ENCODE measurements at places on chromosomes 2 and 18.
A peak's percentile ranks its signal among the peaks of the same experiment; 100 is the strongest.

DNA sequence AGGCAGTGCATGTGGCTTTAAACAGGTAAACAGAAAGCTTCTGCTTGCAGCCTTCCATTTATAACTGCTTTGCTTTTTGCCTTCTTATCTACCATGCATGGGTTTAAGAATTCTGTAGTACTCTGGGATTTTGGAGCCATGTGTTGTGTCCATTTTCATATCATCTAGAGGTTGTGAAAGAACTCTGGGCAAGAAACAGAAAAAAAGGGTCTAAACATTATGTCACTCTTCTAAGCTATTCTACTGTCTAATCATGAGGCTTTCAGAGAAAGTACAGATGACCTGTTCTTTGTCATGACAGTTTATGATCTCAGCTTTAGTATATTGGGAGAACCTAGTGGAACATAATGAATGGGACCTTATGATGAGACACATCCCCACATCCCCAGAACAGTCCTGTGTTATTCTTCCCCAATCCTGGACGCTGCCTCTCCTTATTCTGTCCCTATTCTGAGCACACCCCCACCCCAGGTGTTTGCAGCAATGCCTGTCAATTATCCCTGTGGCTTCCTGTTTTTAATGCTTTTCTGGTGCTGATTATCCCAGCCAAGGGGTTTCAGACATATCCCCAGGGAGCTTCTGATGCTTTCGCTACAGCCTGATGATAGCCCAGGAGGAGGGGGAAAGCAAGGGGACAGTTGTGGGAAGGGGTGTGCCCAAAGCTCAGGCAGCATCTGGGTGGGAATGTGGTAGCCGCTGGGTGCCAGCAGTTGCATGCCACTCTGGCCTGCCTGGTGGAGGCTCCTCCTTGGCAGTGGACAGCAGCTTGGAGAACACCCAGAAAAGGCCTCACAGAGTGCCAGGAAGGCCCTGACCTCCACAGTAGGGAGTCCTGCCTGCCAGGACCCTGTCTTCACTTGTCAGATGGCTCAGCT, 169.5 kb upstream of the MAP3K20 start:
- no peaks in the 10 kb centered on the region for H3K36me3 ChIP-seq
- DNase-seq = no peak
- H3K27me3 ChIP-seq = no peaks in the 10 kb centered on the region
- no peak overlapping the region for H3K4me3 ChIP-seq

- DNase-seq = peak; percentile 67
- H3K27me3 ChIP-seq = no peaks in the 10 kb centered on the region
- H3K4me1 ChIP-seq = no peaks in the 10 kb centered on the region
- H3K36me3 ChIP-seq = no peaks in the 10 kb centered on the region
Observed at GRCh38 chr18:42298759-42299675, 344.0 kb downstream of the PIK3C3 start.

GRCh38 chr2:135451966-135452365, 79.1 kb downstream of the ZRANB3 start:
- no peak for DNase-seq
- H3K27me3 ChIP-seq = no peaks in the 10 kb centered on the region
- no peak overlapping the region for H3K27ac ChIP-seq
- H3K4me3 ChIP-seq = no peak overlapping the region
- H3K4me1 ChIP-seq = no peaks in the 10 kb centered on the region

- H3K4me3 ChIP-seq = no peak overlapping the region
- H3K4me1 ChIP-seq = no peaks in the 10 kb centered on the region
- H3K36me3 ChIP-seq = no peaks in the 10 kb centered on the region
- no peak for DNase-seq
- H3K27me3 ChIP-seq = no peaks in the 10 kb centered on the region
- no peak overlapping the region for H3K27ac ChIP-seq
Observed at GRCh38 chr2:16040271-16041010, 100.1 kb downstream of the MYCN start.

DNA sequence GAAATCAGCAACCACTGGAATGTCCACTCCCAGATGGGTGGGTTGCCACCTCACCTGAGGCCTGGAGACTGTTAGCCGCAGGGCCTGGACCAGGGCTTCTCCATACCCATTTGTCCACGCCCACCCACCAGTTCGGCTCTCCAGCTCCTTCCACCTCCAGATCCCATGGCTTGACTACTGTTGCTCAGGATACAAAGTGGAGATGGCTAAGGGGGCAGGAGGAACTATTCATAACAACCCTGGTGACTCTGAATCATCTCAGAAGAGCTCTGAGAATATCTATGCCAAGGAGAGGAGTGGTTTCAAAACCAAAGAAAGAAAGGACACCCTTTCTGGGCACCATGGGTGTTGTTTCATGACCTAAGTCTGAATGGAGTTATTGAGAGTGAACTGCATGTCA, 145.8 kb downstream of the LAMA3 start:
- no peaks in the 10 kb centered on the region for H3K4me1 ChIP-seq
- H3K36me3 ChIP-seq = no peaks in the 10 kb centered on the region
- DNase-seq = no peak

GRCh38 chr2:20106746-20107145, 55.3 kb upstream of the LAPTM4A start:
- H3K4me1 ChIP-seq = no peaks in the 10 kb centered on the region
- no peaks in the 10 kb centered on the region for H3K27me3 ChIP-seq
- H3K4me3 ChIP-seq = peak overlapping the region; percentile 26
- no peak overlapping the region for H3K27ac ChIP-seq

GRCh38 chr18:3062798-3063680, 50.1 kb upstream of the LPIN2 start:
- peaks cover 7% of the 10 kb centered on the region for H3K36me3 ChIP-seq
- H3K27ac ChIP-seq = no peak overlapping the region
- H3K4me3 ChIP-seq = no peak overlapping the region
- H3K27me3 ChIP-seq = no peaks in the 10 kb centered on the region
- H3K4me1 ChIP-seq = no peaks in the 10 kb centered on the region

DNA sequence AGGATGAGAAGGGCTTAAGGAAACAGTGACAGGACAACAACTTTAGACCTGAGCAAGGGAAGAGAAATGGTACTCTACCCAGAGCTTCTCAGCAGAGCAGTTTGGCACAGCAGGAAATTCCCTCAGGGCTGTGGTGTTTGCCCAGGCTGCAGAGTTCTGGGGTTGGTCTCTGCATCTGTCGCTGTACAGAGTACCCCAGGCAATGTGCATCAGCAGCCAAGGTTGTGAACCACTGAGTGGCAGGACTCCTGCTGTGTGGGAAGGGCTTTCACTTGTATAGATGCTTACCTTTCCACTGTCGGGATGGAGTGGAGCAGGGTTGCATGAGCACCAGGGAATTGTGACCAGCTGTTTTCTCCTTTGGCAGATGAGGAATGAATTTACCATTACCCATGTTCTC, 21.2 kb downstream of the STAMBP start:
- no peak for DNase-seq
- H3K27me3 ChIP-seq = no peaks in the 10 kb centered on the region
- H3K36me3 ChIP-seq = peaks cover 32% of the 10 kb centered on the region
- H3K4me3 ChIP-seq = no peak overlapping the region

GRCh38 chr2:72951303-72952095, 34.2 kb downstream of the EMX1 start:
- no peak overlapping the region for H3K4me3 ChIP-seq
- H3K36me3 ChIP-seq = no peaks in the 10 kb centered on the region
- H3K4me1 ChIP-seq = no peaks in the 10 kb centered on the region
- no peaks in the 10 kb centered on the region for H3K27me3 ChIP-seq

GRCh38 chr18:59715966-59716369, 18.7 kb upstream of the CCBE1 start:
- DNase-seq = no peak
- no peaks in the 10 kb centered on the region for H3K27me3 ChIP-seq

DNA sequence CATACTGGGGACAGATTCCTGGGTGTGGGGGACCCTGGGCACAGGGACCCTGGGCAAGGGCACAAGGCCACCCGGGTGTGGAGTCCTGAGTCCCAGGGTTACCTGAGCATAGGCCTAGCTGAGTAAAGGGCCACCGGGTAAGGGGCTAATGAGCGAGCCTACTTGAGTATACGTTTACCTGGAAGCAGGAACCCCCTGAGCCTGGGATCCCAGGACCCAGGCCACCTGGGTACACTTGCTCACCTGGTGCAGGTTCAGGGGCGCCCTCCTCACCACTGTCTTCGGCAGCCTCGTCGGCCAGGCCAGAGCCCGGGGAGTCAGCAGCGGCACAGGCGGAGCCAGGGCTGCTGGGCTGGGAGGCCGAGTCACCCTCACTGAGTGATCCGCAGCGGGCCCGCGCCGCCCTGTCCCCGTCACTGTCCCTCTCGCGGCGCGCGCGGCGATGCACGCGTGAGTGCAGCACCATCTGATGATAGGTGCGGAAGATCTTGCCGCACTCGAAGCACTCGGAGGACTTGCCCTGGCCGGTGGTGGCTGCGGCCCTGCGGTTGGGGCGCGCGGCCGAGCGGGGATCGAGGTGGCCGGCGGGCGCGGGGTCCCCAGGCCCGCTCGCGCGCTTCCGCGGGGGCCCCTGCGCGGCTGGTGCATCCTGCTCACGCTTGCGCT, 53.9 kb downstream of the ZNF516 start:
- no peak overlapping the region for H3K27ac ChIP-seq
- no peaks in the 10 kb centered on the region for H3K27me3 ChIP-seq
- H3K36me3 ChIP-seq = peaks cover 11% of the 10 kb centered on the region
- DNase-seq = no peak
- H3K4me1 ChIP-seq = no peaks in the 10 kb centered on the region

- no peaks in the 10 kb centered on the region for H3K36me3 ChIP-seq
- no peaks in the 10 kb centered on the region for H3K4me1 ChIP-seq
- DNase-seq = no peak
- H3K27ac ChIP-seq = peak overlapping the region; percentile 15
- H3K4me3 ChIP-seq = no peak overlapping the region
Observed at GRCh38 chr2:157420771-157421323, 23.0 kb downstream of the CYTIP start.

- no peaks in the 10 kb centered on the region for H3K27me3 ChIP-seq
- H3K36me3 ChIP-seq = no peaks in the 10 kb centered on the region
- H3K4me1 ChIP-seq = no peaks in the 10 kb centered on the region
- DNase-seq = no peak
Observed at GRCh38 chr18:5424903-5425664, 118.7 kb downstream of the EPB41L3 start.

- no peaks in the 10 kb centered on the region for H3K4me1 ChIP-seq
- no peaks in the 10 kb centered on the region for H3K27me3 ChIP-seq
- H3K36me3 ChIP-seq = no peaks in the 10 kb centered on the region
- no peak for DNase-seq
Observed at GRCh38 chr2:168601741-168602140, 145.7 kb downstream of the CERS6 start.

GRCh38 chr2:106745468-106745867, 140.5 kb downstream of the ST6GAL2 start:
- H3K36me3 ChIP-seq = no peaks in the 10 kb centered on the region
- H3K27me3 ChIP-seq = no peaks in the 10 kb centered on the region
- H3K27ac ChIP-seq = no peak overlapping the region

GRCh38 chr2:106057206-106057605, 136.9 kb downstream of the UXS1 start:
- H3K27ac ChIP-seq = no peak overlapping the region
- H3K27me3 ChIP-seq = no peaks in the 10 kb centered on the region
- DNase-seq = no peak
- no peaks in the 10 kb centered on the region for H3K36me3 ChIP-seq

DNA sequence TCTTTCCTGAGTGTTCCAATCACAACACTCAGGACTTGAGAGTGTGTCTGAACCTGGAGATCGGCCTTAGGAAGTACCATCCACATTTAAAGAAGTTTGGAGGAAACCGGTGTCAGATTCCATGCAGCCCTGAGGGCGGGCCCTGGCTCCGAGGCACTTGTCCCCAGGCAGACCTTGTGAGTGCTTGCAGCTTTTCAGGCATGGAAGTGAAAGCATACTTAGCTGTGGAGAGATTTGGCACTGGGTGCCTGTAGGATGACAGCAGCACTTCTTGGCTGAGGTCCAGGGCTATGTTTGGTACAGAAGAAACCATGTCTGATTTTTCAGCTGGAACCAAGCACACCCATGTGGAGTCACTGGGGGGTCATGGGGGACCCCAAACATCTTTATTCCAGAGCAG, 230.8 kb downstream of the SEPTIN10 start:
- no peak overlapping the region for H3K4me3 ChIP-seq
- no peak for DNase-seq
- H3K36me3 ChIP-seq = no peaks in the 10 kb centered on the region
- no peak overlapping the region for H3K27ac ChIP-seq

DNA sequence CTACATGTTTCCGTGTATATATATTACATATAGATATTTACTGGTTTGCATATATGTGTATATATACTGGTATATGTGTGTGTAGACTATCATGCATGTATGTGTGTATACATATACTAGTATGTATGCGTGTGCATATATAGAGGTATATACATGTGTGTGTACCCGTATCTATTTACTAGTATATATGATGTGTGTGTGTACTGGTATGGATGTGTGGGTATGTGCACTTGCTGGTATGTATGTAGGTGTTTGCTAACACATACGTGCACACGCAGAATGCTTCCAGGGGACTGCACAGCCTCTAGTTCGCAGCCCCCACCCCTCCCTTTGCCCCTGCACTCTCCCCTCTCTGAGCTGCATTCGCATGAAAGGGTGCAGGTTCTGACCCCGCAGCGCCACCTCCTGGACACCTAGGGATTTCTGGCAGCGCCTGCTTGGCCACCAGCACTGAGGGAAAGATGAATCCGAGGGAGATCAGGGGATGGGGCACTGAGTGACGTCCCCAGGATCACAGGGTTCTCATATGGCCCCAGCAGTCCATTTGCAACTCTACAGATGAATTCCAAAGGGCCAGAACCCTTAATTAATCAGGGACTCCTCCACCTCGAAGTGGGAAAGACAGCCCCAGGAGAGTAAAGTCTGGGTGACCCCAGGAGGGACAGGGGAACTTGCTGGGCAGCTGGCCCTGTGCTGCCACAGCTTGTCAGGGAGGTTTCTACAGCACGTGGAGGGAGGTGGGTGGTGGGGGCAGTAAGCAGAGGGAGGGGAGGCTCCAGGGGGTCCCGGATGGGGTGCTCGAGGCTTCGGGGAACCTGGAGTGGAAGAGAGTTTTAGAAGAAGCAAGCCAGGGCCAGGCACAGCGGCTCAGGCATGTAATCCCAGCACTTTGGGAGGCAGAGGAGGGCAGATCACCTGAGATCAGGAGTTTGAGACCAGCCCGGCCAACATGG, 66.8 kb upstream of the ASAP2 start:
- no peak overlapping the region for H3K27ac ChIP-seq
- no peak overlapping the region for H3K4me3 ChIP-seq
- H3K4me1 ChIP-seq = peaks cover 5% of the 10 kb centered on the region
- no peaks in the 10 kb centered on the region for H3K36me3 ChIP-seq
- H3K27me3 ChIP-seq = no peaks in the 10 kb centered on the region
- DNase-seq = peak; percentile 92

GRCh38 chr2:150698016-150698661, 210.7 kb upstream of the RND3 start:
- no peak overlapping the region for H3K4me3 ChIP-seq
- H3K36me3 ChIP-seq = no peaks in the 10 kb centered on the region
- H3K27me3 ChIP-seq = no peaks in the 10 kb centered on the region
- H3K4me1 ChIP-seq = no peaks in the 10 kb centered on the region

Data from pancreas (tissue), 10 donors.